LHCN-M2 (cell line): ENCODE measurements at places on chromosomes 6 and 20.

DNA sequence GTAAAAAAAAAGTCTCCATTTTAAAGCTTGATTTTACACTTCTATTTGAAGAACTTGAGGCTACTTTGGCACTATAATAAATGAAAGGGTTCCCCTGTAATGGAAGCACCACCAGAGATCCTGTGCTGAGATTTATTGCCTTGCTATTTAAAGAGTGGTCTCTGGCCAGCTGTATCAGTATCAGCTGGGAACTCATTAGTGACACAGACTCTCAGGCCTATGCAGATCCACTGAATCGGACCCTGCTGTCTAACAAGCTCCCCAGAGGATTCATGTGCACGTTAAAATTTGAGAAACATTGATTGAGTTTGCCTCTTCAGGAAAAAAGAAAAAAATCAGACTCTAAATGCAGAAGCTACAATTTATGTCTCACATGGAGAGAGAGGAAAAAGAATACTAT lies 299.9 kb upstream of the BMP2 start:
- no peak for DNase-seq

DNA sequence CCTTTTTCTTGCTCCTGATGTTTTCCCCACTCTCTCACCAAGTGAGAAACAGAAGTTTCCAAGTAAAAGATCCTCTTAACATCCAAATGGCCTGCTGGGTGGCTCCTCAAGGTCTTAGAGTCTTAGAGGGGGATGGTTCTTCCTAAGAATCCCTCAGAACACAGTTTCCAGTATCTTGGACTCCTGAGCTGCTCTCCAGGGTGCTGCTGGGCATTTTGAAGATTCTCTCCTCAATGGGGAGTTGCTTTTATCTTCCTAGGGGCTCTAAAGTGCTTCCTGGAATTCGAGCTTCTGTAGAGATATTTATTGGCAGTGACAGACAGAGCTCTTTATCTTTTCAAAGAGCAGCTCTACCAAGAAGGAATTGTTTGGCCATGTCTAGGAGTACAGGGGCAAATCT lies 70.8 kb upstream of the SLC35B3 start:
- DNase-seq = no peak

DNA sequence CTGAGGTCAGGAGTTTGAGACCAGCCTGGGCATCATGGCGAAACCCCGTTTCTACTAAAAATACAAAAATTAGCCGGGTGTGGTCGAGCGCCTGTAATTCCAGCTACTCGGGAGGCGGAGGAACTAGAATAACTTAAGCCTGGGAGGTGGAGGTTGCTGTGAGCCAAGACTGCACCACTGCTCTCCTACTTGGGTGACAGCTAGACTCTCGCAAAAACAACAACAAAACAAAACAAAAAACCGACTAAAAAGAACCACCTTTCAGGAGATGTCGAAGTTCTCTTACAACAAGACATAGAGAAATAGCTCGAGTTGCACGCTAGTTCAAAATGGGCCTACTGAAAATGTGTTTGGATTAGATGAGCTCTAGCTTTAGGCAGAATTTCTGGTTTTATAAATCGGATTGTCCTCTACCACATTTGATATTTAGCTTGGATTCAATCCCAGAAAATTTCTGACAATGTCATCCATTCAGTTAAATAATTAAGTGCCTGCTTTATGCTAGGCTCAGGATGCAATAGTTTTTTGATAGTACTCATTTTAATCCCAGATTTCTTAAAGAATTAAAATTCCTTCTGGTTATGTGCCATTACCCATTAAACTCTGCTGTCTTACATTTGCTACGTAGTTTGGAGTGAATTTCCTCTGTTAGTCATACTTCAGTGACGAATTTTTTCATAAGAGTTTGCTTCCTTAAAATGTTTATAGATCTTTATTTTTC lies 137.5 kb upstream of the SHLD1 start:
- no peak for DNase-seq

GRCh38 chr6:8545336-8545735 lies 110.0 kb upstream of the SLC35B3 start:
- no peak for DNase-seq

GRCh38 chr20:48605364-48606171 lies 222.2 kb downstream of the PREX1 start:
- no peak for DNase-seq
